ENCODE measurements at places on chromosomes 7 and 10. TPM values are rescaled to one million over a fixed set of nuclear protein-coding genes. Genes with fewer than 3 reads are reported as not detected.

- no peak for DNase-seq
Measured at GRCh38 chr7:84083846-84084245, 110.7 kb downstream of the SEMA3A start.

- DNase-seq, result no peak
Measured at GRCh38 chr10:112946649-112947048, 3.4 kb upstream of the TCF7L2 start.

Gene RAMP3
- not detected for total RNA-seq

GRCh38 chr7:136325578-136325977 lies 348.4 kb upstream of the MTPN start:
- DNase-seq, result no peak

Gene COL1A2
- total RNA-seq, result not detected

DNA sequence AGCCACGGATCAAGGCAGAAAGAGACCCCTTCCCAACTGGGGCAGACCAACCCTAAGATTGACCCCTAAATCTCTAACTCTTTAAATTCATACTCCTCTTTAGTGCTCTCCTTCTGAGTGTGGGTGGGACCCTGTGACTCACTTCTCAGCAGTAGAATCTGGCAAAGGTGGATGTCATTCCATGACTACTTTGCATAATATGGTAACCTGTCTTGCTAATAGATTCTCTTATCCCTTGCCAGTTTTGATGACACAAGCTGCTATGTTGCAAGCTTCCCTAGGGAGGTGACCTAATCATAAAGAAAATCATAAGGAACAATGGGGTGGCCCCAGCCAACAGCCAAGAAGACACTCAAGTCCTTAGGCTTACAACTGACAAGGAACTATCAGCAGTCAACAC lies 155.4 kb upstream of the VWC2 start:
- DNase-seq, result no peak

DNA sequence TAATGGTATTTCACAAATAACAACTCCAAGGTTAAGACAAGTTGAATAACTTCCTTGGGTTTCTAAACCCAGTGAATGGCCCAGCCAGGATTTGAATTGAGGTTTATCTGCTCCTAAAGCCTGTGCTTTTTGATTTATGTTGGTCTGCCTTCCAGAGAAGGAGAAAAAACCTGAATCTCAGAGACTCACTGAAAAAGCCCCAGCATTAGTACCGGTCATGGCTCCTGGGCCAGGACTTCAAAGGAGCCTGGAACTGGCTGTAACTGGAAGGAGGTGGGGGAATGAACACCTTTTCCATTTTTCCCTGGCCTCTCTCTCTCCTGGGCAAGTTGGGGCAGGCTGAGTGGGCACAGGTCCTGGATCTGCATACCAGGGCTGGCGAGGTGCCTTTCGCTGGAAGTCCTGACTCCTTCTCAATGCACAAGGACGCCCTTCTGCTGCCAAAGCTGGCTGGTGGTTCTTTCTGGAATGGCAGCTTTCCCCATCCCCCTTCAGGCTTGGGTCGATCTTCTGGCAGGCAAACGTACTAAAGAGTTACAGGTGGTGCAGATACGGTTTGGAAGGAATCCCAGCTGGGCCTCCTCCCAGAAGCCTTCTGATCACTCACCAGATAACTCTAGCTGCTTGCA lies 268.2 kb downstream of the PTEN start:
- no peak for DNase-seq

Gene CPA2
- total RNA-seq, result 0.75 TPM

- no peak for DNase-seq
Measured at GRCh38 chr10:73865459-73866442, 8.6 kb downstream of the CAMK2G start.

GRCh38 chr7:39407137-39407536 lies 159.1 kb upstream of the YAE1 start:
- no peak for DNase-seq

GRCh38 chr7:156666368-156667109 lies 26.0 kb downstream of the RNF32 start:
- DNase-seq, result no peak

DNA sequence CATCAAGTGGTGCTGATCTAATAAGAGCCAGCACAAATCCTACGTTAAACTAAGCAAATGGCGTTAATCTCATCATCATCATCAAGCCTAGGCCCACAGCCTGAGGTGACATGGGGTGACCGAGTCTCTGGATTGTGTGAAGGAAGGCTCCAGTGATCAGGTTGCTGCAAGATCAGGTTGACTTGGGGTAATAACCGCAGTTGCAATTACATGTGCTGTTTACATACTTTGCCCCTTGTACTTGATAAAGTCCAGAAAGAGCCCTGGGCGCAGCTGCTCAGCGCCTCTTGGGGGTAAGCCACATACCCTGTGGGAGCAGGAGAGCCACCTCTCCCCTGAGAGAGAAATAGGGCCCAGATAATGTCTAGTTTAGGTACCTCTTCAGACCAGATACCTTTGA lies 228.1 kb downstream of the WDR11 start:
- no peak for DNase-seq

- DNase-seq, result no peak
Measured at GRCh38 chr10:34764472-34764946, 50.6 kb downstream of the PARD3 start.

Gene CALML5
- not detected for total RNA-seq

- no peak for DNase-seq
Measured at GRCh38 chr7:26348234-26348851, 56.7 kb downstream of the SNX10 start.

GRCh38 chr7:47332213-47332612 lies 249.7 kb downstream of the TNS3 start:
- DNase-seq, result no peak

Gene MKRN1
- 62.6 TPM for total RNA-seq

Gene LRRN3
- total RNA-seq, result not detected

DNA sequence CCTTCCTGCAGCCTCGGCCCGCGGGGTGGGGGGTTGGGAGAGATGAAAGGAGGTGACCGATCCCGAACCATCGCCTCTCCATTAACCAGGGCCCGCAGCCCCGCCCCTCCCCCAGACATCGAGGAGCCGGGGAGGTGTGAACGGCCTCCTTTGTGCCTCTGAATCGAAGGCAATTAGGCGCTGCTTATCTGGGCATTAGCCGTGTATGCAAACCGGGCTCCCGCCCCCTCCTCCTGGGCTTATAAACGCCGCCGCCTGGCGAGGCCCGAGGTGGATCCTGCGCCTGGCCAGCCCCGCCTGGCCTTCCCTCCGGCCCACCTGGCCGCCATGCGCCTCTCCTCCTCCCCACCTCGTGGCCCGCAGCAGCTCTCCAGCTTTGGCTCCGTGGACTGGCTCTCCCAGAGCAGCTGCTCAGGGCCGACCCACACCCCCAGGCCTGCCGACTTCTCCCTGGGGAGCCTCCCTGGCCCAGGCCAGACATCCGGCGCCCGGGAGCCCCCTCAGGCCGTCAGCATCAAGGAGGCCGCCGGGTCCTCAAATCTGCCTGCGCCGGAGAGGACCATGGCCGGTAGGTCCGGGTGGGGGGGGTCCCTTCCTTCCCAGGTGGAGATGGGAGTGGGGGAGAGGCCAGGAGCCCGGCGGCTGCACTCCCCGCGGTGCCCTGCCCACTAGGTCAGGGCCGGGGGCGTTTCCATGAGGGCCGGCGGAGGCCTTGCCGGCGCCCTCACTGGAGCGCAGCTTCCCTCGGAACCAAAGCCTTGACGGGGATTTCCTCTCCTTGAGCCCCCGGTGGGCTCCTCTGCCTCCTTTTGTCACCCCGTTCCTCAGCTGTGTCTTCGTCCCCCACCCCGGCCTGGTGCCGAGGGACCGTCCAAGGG lies at the start of gene VENTX:
TSS of gene VENTX (plus strand) at position 268 of the 878 bp plus-strand sequence. CDS start at position 328, 60 bp downstream.
- no peak for DNase-seq

GRCh38 chr10:78262860-78263259 lies 229.2 kb downstream of the RPS24 start:
- DNase-seq, result no peak

DNA sequence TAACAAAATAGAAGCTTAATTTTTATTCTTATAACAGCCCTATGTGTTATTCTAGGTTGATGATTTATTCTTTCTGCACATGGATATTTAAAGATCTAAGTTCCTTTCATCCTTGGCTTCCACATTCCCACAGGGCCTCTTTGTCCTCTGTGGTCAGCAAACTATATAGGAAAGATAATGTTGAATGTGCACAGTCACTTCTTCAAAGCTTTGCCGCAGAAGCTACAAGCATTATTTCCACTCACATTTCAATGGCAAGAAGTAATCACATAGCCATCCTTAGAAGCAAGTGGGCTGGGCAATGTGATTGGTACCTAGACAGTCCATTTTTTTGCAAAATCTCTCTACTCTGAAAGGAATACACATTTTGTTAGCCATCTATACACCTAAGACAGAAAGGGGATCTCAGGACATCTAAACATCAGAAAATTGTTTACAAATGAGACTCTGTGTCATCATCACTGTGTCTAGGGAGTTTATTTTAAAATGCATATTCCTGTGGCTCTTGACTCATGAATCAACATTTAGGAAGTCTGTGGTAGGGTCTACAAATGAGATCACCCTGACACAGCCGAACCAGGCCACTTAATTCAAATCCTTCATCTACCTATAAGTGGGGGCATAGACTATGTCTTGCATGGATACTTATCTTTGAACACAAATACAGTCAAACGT lies 1060.5 kb downstream of the XPNPEP1 start:
- no peak for DNase-seq

GRCh38 chr10:28600056-28600455 lies 67.1 kb downstream of the WAC start:
- DNase-seq, result no peak

- no peak for DNase-seq
Measured at GRCh38 chr10:79084972-79085597, 16.3 kb downstream of the ZMIZ1 start.

DNA sequence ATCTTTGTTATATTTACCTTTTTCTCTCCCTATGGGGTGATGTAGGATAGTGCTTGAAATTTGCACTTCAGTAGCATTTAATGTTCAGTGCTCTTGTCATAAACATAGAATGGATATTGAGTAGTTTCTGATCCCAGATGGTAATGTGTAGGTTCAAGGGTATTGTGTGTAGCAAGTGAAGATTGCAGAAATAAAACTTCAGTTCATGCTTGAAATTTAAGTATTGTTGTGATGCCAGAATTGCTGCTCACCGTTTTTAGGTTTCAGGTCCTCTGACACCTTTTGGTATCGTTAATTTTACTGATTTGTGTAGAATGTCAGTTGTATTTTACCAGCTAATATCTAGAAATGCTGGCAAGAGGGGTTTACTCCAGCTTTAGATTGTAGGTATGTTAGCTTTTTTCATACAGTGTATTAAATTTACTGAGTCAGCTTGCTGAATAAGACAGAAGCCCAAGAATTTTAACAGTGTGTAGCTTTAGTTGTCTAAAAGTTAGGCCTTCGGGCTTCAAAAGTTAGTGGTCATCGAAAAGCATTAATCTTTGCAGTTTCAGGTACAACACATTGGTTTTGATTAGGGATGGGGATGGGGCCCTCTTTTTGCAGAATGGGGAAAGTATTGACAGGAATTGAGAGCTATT lies 1.9 kb downstream of the PTEN start:
- no peak for DNase-seq

- no peak for DNase-seq
Measured at GRCh38 chr7:134865001-134865845, 85.8 kb downstream of the CALD1 start.

Gene WDR86
- total RNA-seq, result not detected

Gene CREM
- total RNA-seq, result 240 TPM

Gene PTPRE
- total RNA-seq, result 4.6 TPM

Gene ZNF425
- total RNA-seq, result 0.87 TPM

Measured in NCI-H460 (cell line).